ENCODE measurements at places on chromosomes 5 and 9. TPM values are rescaled to one million over a fixed set of nuclear protein-coding genes. Genes with fewer than 3 reads are reported as not detected.

Gene LIFR
- total RNA-seq = 119 TPM

- no peak for DNase-seq
These were observed 677.3 kb upstream of the RGMB start for GRCh38 chr5:98096155-98096554.

Gene ZNF354B
- 7.4 TPM for total RNA-seq

Gene ADGRV1
- under 0.01 TPM for total RNA-seq

DNA sequence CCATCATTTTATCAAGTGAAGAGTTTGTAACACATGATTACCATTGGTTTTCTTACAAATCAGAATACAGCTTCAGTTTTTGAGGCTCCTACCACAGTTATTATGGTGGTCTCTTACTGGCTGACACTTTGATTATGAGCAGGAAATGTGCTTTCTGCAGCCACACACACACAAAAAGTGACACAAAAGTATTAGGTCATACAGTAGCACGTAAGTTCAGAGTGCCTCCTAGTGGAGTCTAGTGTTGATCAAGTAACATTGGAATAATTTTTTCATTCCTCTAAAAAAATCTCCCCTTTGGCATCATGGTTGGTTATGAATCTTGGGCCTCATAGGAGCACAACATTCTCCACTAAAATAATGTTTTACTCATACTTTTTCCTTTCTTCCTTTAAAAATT is 37.6 kb downstream of the PAM start:
- DNase-seq = peak; percentile 55

DNA sequence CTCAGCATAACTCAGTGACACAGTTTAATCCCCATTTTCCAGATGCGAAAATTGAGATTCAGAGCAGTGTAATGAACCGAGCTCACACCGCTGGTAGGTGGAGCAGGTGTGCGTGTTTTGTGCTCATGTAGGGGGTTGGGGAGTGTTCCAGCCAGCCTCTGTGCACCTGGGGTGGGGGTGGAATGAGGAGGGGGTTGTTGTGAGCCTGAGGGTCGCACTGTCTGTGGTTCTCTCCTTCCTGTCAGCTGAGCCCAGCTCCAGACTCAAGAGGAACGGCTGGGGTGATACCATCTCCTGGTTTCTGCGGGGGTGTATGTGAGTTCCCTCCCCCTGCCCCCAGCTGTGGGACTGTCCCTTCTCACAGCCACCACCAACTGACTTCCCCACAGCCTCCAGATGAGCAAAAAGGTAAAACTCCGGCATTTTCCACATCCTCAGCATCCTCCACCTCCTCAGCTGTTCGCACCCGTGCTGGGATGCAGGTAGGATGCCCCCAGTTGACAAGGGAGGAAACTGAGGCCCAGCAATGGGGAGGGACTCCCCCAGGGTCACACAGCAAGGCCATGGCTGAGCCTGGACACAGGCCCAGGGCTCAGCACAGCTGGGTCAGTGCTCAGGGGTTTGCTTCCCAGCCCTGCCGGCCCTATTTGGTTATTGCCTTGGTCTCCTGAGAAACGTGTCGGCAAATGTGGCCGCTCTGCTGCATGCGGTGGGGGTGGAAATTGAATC is 2.1 kb downstream of the SH2D3C start:
- no peak for DNase-seq

Gene GPR151
- not detected for total RNA-seq

GRCh38 chr9:113525831-113526230 is 62.3 kb downstream of the RGS3 start:
- peak; percentile 73 for DNase-seq

- no peak for DNase-seq
These were observed 52.4 kb downstream of the OTP start for GRCh38 chr5:77586101-77586500.

Gene CHSY3
- total RNA-seq = 3.9 TPM

DNA sequence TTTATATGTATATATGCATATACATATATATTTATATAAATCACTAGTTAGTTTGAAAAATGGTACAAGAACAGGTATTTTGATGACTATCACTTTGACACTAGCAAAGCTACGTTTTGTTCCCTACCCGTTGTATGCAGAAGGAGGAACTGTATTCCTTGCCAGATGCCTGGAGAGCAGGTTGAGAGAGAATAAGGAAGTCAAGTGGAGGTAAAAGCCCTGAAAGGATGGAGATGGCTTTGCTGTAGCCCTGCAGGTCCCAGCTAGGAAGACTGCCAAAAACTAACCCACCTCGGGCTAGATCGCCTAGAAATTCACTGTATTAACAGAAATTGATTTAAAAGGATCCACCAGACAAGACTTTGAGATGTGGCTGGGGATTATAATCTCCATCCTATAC is 229.3 kb downstream of the RFX3 start:
- DNase-seq = no peak

Gene ROR2
- total RNA-seq = not detected

DNA sequence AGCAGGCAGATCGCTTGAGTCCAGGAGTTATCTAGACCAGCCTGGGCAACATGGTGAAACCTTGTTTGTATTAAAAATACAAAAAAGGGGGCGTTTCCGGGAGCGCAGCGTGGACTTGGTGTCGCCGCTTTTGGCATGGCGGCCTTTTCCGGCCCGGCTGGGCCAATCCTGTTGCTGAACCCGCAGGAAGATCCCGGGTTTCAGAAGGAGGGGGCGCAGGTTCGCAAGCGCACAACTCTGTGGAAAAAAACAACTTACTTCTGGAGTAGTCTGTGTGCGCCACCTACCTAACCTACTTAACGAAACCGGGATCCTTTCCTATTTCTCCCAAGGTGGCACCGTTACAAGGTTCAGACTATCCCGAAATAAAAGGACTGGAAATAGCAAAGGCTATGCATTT is 198.6 kb downstream of the MSX2 start:
- DNase-seq = no peak

GRCh38 chr5:135156715-135157404 is 122.8 kb upstream of the PITX1 start:
- DNase-seq = no peak

- DNase-seq = no peak
These were observed 324.5 kb downstream of the TUSC1 start for GRCh38 chr9:25353783-25354182.

Gene LRRC19
- not detected for total RNA-seq

Data from dermis blood vessel endothelial cell (primary cell).